GM18507 (cell line): ENCODE measurements at places on chromosomes 3 and 15.

DNA sequence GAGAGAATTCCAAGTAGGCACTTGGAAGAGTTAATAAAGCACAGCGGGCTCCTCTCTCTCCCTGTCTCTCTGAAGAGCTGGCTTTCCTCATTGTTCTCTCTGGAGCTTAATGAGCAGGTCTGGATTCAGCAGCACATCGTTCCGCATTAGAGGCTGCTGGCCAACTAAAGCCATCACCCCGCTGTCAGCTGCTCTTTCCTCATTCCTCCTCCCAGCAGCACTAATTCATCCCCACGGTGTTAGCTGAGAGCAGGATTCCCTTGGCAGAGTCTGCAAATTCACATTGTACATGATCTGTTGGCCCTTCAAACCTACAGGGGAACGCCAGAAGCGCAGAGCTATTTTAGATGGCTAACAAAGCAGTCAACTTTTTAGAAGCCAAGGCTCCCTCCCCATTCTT, 44.2 kb downstream of the SGO1 start:
- DNase-seq, result no peak

DNA sequence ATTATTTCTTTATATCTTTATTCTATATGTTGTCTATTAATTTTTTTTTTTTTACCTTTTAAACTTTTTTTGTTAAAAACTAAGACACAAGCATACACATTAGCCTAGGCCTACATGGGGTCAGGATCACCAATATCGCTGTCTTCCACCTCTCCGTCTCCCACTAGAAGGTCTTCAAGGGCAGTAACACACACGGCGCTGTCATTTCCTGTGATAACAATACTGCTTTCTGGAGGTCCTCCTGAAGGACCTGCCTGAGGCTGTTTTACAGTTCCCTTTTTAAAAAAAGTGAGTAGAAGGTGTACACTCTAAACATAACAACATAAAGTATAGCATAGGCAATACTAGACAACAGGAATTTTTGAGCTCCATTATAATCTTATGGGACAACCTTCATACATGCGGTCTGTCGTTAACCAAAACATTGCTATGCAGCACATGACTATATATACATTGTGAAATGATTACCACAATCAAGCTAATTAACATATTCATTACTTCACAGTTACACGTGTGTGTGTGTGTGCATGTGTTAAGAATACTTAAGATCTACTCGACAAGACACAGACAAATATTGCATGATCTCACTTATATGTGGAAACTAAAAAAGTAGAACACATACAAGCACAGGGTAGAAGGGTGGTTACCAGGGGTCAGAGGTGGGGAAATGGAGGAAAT, 20.8 kb downstream of the RAB6B start:
- DNase-seq, result no peak

GRCh38 chr15:25181293-25182097, 226.7 kb downstream of the SNRPN start:
- DNase-seq, result no peak

DNA sequence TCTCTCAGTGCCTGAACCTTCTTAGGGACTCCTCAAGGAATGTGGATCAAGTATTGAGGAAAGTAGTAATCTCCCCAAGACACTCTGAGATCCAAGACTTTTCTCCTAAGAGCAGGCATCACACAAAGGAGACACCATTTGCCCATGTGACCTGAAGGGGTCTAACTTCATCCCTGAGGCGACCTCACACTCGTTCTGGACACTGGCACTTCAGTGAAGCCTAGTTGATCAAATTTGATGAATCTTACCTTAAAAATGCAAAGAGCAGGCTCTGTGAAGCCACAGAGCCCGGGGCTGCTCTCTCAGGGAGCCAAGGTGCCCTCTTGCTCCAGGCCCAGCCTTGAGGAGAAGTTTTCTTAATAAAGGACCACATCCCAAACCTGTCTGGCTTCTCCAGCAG, 64.3 kb downstream of the SCN11A start:
- no peak for DNase-seq

DNA sequence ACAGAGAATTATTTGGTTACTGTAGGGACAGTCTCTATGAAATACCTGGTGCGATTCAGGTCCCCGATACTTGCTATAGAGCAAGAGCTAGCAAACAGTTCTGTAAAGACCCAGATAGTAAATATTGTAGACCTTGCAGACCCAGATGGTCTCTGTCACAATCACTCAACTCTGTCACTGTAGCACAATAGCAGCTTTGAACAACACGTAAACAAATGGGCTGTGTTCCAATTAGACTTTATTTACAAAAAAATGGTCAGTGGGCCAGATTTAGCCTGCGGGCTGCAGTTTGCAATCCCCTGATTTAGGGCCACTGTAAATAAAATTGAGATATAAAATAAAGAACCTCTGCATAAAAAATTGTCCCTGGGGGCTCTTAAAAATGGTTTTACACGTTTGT, 127.7 kb downstream of the SV2B start:
- no peak for DNase-seq

DNA sequence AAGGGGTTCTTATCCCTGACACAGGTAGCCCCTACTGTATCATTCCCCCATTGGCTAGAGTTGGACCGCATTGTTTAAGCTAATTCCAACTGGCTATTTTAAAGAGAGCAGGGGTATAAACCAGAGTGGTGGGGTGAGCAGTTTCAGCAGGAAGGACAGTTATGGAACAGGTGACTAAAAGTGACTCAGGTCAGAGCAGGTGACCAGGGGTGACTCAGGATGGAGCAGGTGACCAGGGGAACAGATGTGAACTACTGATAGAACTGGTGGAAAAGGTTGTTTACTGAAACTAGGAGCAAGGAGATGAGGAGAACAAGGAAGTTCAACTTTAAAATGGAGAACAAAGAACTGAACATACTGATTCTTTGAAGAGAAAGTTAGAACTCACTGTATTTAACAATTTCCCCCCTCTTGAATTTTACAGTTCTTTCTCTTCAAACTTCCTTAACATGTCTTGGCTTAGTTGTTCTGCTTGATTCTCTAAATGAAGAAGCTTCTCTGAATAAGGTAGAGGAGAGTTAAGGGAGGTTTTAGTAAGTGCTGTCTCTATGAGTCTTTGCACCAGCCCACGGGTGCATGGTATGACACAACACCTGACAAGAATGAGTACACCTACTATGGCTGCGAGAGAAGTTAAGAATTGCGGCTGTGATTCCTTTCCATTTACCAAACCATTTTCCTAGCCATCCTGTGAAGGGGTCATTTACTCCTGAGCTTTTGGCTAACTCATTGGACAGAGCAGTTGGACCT, 83.4 kb upstream of the WNT7A start:
- DNase-seq, result no peak

DNA sequence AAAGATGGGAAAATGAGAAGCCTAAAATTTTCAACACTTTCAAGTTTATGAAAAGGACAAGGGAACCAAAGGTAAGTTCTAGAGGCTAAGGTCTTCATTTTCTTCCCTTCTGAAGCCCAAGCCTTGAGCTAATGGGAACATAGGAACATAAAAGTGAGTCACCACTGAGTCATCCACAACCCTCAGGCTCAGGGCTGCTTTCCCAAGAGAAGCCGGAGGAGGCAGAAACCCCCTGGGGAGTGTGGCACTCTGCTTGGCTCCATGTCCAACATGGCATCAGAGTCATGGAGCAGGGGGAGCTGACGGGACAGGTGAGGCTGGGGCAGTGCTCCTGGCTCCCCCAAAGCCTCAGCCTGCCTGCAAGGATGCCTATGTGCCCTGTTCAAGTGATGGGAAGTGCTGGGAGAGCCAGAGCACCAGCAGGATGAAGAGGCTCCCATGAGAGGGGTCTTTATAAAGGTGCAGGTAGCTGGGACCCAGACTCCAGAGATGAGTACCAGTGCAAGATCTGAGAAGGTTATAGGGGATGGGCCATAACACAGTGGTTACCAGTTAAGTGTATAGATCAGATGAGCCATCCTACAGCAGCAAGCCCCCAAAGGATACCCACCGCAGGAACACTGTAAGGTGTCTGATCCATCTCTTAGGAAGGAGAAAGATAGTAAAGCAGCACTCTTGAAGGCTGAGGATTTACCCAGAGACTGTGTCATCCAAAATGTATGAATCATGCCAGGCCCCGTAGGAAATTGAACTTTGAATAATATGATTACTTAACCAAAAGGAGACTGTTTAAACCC, 31.8 kb upstream of the RYR3 start:
- no peak for DNase-seq

DNA sequence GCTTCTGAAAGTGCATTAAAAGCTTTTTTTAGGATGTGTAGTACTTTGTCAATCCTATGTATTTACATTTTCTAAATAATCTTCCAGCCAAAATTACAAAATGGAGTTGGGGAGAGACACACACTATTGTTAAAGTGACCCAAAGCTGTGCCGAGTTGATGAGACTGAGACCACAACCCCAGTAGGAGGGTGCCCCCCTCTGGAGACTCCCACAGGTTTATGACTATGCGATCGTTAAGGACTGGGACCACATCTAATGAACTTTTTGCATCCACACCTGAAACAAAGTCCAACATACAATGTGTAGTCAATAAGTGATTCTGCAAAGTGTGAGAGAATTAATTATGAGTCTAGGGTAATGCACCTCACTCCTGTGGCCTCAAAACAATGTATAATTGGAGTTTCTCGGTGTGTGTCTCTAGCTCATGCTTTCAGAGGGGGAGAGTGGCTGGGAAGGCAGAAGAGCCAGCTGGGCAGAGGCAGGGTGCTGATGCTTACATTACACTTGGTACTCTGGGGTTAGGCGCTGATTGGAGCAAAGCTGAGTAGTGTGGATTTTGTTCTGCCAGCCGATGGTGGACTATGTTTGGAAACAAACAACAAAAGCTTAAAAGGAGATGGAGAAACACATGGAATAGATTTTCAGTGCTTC, 102.8 kb downstream of the KCNH8 start:
- DNase-seq, result no peak

GRCh38 chr3:45553469-45553974, 41.0 kb upstream of the LIMD1 start:
- no peak for DNase-seq

DNA sequence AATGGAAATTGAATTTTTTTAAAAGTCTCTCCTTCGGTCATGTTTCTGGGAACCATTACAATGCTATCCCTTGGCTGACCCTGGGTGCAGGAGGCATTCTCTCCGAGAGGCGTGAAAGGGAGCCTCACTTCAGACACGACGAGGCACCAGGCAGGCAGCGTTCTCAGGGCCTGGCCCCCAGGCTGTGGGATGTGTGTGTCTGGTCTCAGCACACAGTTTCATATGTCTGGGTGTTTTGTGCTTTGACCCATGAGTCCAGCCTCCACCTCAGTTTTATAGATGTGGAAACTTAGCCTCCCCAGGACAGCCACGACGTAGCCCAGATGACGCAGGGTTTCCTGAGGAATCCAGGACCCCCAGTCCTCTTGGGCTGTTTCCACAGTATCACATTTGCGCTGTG, 34.0 kb downstream of the FGD5 start:
- DNase-seq, result no peak
